ENCODE measurements at places on chromosomes 13 and 19.

- DNase-seq, result no peak
Observed at GRCh38 chr13:109403012-109403421, 383.4 kb downstream of the IRS2 start.

DNA sequence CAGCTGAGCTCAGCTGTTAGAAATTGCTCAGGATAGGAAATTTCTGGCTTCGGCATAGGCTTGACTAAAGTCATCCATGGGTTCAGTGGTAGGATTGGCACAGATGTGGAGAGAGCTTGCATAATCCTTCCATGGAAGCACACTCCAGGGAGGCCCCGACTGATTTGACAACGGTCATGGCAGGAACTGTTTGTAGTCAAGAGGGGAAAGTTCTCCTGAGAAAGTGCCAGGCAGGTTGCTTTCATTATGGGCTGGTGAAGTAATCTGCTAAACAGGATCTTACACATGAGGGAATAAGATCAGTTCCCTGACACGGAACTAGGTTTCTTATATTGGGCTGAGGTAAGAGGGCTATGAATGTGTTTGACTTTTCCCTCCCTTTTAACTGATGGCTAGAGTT, 120.1 kb downstream of the RGCC start:
- no peak for DNase-seq

GRCh38 chr19:44255705-44256411, 3.8 kb upstream of the ZNF233 start:
- no peak for DNase-seq

DNA sequence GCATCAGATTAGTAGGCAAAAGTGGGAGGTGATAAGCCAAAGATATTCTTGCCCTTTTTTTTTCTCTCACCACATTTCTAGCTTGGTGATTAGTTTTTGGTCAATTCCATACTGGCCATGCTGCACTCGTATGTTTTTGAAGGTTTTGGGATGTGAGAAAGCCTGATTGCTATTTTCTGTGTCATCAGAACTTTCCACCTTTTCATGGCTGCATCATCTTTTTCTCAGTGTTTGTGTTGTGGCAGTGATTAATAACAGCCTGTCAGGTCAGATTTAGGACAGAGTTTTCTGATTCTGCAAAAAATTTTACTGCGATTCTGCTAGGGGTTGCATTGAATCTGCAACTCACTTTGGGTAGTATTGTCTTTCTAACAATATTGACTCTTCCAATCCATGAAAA, 32.9 kb downstream of the PSG1 start:
- DNase-seq, result no peak

DNA sequence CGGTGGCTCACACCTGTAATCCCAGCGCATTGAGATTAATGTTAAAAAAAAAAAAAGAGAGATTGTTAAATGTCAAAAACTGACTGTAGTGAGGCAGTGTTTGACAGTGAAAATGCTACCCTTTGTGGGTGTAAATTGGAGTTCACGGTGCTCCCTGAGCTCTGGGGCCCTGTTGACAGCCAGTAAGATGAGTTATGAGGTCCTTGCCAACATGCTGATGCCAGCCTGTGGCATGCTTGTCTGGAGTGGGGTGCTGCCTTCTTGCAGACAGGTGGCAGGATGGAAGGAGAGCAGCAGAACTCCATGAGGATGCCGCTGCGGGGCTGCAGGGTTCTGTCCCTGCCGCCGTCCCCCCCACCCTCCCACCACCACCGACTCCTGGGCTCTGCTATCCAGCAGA, 25.9 kb downstream of the PRAM1 start:
- DNase-seq, result no peak

DNA sequence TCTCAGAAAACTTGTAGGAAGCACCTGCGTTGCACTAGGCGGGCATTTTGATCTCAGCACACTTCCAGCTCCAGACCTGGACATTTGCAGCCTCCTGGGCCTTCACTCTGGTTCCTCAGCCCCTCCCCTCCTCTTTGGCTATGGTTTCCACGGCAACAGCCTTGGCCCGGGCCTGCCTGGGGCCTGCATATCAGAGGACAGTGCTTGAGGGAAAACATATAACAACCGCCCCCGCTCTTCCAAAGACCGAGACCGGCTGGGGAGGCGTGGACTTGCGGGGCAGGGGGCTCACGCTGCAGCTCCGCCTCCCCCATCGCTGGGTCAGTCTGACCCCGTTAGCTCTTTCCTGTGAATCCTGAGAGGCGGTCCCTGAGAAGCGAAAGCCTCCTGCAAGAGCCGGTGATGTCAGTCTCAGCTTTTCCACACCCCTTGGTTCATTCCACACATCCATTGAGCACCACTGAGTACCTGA, 125.7 kb upstream of the PEG3 start:
- DNase-seq, result no peak
